ENCODE measurements at places on chromosomes 13 and 19.

GRCh38 chr19:23855676-23856075 lies 59.0 kb upstream of the ZNF726 start:
- DNase-seq = no peak

DNA sequence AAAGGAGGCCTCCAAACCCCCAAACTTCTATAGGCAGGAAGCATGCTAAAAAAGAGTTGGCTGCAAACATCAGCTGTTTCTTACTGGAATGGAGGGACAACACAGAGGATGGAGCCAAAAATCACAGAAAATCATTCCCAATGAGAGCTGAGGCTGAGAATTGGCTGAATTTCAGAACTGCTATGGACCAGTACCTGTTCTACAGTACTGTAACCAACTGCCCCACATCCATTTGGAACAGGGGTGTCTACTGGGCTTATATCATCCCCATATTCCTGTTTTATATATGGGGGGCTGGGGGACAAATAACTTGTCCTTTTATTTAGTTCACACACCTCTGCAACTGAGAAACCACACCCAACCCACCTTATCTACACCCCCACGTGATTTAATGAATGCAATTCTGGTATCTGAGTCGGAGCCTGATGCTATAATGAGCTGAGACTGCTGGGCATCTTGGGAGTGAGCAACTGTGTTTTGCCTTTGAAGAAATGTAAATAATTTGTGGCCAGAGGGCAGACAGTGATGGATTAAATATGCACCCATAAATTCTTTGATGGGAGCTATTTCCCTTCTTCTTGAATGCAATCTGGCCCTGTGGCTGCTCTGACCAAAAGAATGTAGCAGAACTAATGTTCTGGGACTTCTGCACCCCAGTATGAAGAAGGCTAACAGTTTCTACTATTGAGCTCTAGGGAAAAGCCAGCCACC lies 82.6 kb downstream of the TBC1D4 start:
- no peak for DNase-seq

- no peak for DNase-seq
Measured at GRCh38 chr19:17716309-17716929, 2.9 kb upstream of the MAP1S start.

GRCh38 chr13:92143766-92144165 lies 745.3 kb downstream of the GPC5 start:
- DNase-seq = no peak

- DNase-seq = no peak
Measured at GRCh38 chr13:89968470-89968869, 1379.0 kb upstream of the MIR17HG start.

GRCh38 chr13:77737583-77738200 lies 40.2 kb downstream of the SLAIN1 start:
- no peak for DNase-seq

DNA sequence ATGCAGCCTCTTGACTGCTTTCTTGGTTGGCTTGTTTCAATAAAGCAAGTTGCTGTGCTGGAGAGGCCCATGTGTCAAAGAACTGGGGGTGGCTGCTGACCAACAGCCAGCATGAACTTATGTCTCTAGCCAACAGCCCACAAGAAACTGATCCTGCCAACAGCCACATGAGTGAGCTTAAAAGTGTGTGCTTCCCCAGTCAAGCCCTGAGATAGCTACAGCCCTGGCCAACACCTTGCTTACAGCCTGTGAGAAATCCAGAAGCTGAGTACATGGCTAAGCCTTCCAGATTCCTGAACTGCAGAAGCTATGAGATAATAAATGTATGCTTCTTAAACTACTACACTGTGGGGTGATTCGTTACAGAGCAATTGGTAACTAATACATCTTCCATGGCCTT lies 38.9 kb upstream of the IPO5 start:
- no peak for DNase-seq

DNA sequence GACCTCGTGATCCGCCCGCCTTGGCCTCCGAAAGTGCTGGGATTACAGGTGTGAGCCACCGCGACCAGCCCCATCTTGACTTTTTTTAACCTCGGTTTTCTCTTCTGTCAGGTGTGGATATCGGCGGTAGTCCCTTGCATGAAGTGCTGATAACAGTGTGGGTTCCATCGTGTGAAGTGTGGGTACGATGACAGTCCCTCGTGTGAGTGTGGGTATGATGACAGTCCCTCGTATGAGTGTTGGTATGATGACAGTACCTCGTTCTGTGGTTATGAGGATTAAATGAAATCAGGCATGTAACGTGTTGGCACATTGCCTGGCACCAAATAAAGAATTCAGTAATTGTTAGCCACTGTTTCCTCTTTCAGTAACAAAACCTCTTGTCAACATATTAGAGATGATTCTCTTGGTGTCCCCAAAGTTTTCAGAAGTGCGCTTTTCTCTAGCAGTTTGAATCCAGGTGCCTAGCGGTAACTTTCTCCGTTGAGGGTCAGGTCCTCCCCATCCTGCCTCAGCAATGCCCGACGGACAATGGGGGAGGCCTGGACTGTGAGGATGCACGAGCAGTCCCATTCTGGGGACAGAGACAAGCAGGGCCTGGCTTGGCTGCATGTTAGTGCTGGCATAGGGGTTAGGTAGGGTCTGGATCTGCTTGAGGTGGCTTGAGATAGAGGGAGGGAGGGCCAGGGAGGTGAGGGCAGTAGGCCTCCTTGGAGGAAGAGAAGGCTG lies 15.3 kb downstream of the GATAD2A start:
- no peak for DNase-seq

DNA sequence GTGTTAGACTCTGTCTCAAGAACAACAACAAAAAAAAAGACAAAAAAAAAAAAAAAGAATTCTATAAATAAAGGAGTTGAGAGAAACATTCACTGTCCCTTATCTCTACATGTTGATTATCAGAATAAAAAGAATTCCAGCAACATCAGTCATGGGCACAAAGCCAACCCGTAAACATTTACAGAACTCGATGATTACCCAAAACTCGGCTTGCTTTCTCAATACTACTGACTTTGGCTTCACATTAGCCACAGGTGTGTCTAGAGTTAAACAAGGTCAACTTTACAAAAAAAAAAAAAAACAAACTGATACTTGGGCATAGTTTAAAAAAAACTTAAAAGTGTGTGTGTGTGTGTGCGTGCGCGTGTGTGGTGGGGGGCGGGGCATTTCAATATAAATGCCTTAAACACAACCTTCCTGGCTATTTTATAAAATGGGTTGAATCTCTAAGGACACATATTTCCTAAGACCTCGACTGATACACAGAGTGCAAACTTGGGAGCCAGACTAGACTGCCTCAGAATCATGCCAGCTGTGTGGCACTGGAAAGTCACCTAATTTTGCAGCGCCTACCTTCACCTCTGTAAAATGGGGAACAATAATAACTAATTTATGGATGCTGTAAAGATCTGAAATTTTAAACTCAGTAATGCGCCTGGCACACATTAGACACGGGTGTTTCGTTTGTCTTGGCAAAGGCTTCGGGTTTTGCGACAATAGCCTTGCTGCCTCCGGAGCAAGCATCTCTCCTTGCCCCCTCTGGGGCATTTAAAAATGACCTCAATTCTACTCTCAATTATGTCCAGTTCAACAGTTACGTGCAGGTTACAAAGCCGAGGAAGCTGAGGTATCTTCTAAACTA lies 922 bp downstream of the EBPL start:
- DNase-seq = no peak

DNA sequence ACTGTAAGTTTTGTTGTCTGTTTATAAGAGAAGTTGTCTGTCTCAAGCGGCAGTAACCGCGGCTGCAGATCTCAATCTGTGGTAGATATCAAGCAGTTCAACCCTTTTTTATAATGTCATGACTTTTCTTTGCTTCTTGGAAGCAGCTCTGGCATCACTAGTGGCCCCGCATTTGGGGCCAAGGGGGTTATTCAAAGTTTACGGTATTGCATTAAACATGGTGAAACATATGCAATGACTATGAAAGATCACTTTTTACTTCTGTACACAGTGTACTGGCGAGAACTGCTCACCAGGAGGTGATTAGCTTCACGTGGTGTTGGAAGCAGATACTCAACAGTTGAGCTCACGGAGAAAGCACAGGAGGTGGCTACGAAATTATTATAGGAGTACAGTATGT lies 4.6 kb upstream of the FFAR3 start:
- DNase-seq = no peak

DNA sequence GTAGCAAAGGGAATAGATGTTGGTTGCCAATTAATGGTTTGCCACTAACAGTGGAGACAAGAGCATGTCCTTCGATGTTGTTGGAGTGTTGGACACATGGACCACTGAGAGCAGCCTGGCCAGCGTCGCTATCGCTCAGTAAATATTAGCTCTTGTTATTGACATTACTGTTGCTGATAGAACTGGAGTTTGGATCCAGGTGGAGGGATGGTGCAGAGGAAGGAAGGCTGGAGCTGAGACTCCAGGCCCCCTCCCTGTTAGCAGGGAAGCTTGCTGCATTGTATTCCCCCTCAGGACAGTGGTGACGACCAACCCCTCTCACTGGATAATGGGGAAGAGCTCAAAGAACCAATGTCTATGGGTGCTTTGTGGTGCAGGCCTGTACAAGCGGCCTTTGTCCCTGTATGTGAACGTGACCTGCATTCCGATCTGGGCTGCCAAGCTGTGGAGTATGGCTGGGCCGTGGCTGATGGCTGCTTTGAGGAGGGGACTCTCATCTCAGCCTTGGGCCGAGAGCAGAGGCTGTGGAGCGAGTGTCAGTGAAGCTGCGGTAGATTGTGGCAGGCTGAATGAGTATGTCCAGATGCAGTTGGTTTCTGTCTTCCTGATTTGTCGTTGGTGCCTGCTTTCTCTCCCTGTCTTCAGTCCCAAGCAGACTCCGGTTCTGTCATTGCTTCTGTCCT lies 7.0 kb downstream of the CLASRP start:
- no peak for DNase-seq

DNA sequence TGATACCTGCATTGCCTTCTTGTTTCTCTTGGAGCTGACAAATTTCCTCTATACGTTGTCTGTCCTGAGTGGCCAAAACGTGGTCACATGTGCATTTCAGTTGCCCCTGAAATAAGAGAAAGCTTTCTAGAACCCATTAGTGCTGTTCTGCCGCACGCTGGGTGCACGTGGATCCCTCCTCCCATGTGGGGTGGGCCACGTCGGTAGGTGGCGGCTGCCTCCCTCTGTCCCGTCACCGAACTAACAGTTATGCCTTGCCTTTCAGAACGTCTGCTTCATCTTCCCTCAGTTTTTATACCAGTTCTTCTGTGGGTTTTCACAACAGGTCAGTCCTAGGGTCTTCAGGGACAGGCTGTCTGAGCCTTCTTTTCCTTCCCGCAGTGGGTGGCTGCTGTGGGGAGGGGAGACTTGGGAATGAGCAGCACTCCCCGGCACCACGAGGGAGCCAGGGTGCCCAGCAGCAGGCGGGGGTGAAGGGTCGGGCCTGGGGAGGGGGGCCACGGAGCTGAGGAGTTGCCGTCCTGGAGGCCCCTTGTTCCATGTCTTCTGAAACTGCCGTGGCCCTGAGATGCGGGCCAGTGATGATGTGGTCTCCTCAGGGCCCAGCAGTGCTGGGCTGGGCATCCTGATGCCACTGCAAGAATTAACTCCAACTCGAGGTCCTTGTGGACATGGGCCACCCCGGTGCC lies 109.7 kb upstream of the MCF2L start:
- no peak for DNase-seq

GRCh38 chr19:18417250-18418028 lies 1.8 kb upstream of the SSBP4 start:
- no peak for DNase-seq

DNA sequence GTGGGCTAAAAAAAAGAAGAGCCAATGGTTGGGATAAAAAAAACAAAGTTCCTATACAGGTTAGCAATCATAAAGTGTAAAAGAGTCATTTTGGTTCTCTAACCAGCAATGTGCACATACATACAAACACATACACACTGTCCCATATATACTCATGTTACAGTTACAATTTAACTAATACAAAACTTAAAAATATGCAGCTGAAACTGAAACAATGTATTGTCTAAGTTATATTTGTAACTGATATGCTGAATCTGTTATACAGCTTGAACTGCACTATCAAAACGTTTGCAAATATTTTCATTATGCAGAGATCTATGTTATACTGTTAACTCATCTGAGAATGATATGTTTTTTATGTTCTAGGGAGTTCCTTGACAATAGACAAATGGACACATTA lies 173.7 kb downstream of the KLF12 start:
- no peak for DNase-seq

GRCh38 chr13:99989276-99990125 lies 7.9 kb downstream of the ZIC2 start:
- no peak for DNase-seq

GRCh38 chr13:45809801-45810394 lies 41.7 kb downstream of the SIAH3 start:
- DNase-seq = no peak

GRCh38 chr19:51440846-51441409 lies 17.3 kb downstream of the SIGLEC8 start:
- DNase-seq = no peak

DNA sequence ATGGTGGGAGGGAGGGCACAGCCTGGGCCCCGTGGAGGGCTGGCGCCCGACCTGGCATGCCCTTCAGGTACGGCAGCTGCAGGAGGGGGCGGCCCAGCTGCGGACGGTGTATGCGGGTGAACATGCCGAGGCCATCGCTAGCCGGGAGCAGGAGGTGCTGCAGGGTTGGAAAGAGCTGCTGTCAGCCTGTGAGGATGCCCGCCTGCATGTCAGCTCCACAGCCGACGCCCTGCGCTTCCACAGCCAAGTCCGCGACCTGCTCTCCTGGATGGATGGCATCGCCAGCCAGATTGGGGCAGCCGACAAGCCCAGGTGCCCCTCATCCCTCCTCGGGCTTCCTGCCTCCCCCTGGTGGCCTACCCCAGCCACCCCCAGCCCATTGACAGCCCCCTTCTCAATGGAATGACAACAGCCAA lies 16.6 kb upstream of the SHKBP1 start:
- no peak for DNase-seq

GRCh38 chr13:59954601-59955000 lies 209.1 kb downstream of the DIAPH3 start:
- no peak for DNase-seq

- DNase-seq = no peak
Measured at GRCh38 chr13:110042253-110042950, 256.0 kb upstream of the IRS2 start.

DNA sequence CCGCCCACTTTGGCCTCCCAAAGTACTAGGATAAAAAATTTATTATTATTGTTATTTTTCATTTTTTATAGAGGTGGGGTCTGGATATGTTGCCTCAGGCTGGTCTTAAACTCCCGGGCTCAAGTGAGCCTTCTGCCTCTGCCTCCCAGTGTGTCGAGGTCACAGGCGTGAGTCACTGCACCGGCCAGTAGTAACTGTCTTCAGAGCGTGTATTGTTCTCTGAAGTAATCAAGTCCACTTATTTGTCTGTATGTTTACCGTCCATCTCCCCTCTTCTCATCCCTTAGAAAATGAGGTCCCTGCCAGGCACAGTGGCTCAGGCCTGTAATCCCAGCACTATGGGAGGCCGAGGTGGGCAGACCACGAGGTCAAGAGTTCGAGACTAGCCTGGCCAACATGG lies 18.2 kb upstream of the SULT2B1 start:
- no peak for DNase-seq

- DNase-seq = no peak
Measured at GRCh38 chr19:57355916-57356315, 4.8 kb downstream of the ZNF304 start.

GRCh38 chr19:55525289-55526101 lies 11.4 kb downstream of the SBK2 start:
- DNase-seq = no peak
